Stimulated activated CD4-positive, alpha-beta T cell treated with anti-CD3 and anti-CD28 coated beads, Interleukin-12 subunit alpha, Interleukin-12 subunit beta, amount 100 ng/mL, for 24 hours (primary cell): ENCODE measurements at places on chromosomes 2 and 18.

GRCh38 chr2:215355801-215356200 lies 43.9 kb downstream of the ATIC start:
- no peak for DNase-seq

GRCh38 chr2:207823865-207824264 lies 54.2 kb upstream of the FZD5 start:
- DNase-seq: no peak

- DNase-seq: no peak
Observed at GRCh38 chr2:86078774-86079545, 26.7 kb downstream of the POLR1A start.

DNA sequence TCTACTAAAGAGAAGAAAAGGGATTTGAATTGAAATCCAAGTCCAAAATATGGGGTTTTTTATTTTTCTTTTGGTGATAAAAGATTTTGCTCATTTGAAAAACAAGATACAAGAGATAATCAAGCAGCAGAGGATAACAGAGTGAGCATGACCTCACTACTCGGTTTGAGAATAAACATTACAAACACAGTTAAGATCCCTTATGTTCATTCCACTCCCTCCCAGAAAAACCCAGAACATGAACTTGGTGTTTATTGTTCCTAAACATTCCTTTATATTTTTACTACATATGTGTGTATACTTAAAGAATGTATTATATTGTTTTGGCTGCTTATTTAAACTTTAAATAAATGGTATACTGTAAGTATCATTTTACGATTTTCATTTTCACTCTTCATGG lies 146.6 kb upstream of the CHAC2 start:
- no peak for DNase-seq

DNA sequence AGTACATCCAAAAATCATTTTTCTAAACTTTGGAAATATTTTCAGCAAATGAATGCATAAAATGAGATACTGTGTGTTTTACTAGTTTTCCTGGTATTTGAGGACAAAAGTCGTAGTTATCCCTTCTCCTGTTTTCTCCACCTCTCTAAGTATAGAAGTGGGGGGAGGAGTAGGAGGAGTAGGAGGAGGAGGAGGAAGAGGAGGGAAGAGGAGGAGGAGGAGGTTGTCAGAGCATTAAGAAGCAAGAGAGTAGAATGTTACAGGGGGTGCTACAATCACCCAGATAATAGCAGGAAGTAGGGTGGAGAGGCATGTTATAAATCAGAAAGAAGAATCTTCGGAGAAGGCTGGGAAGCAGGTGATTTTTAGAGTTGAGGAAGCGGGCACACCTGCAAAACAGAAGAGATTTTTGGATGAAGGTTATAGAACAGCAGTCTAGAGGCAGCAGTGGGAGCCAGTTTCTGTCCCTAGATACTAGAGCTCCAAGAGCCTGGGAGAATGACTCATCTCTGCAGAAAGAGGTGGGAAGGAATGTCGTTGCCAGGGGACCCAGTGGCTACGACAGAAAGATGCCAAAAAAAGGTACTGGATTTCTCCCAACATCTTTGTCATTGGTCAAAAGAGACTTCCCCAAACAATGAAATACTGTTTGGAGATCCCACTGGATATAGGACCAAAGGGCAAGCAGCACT lies 44.2 kb upstream of the AQP4 start:
- no peak for DNase-seq

- no peak for DNase-seq
Observed at GRCh38 chr2:152354909-152355308, 19.9 kb downstream of the FMNL2 start.

DNA sequence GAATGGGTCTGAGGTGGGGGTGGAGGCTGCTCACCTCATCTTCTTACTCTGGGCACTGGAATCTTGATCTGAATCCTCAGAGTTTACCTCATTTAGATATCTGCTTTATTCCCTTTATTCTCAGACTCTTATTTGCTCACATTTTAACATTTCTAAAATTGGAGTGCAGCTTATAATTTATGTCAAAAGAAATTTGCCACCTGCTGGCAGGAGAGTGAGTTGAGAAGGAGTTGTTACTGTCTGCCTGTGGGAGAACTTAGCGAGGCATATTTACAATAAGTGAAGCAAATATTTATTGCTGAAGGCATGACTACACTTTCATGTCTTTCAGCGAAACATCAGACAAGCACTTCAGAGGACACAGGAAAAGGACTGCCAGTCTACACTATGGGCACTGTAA lies 16.4 kb upstream of the KIAA2012 start:
- no peak for DNase-seq

DNA sequence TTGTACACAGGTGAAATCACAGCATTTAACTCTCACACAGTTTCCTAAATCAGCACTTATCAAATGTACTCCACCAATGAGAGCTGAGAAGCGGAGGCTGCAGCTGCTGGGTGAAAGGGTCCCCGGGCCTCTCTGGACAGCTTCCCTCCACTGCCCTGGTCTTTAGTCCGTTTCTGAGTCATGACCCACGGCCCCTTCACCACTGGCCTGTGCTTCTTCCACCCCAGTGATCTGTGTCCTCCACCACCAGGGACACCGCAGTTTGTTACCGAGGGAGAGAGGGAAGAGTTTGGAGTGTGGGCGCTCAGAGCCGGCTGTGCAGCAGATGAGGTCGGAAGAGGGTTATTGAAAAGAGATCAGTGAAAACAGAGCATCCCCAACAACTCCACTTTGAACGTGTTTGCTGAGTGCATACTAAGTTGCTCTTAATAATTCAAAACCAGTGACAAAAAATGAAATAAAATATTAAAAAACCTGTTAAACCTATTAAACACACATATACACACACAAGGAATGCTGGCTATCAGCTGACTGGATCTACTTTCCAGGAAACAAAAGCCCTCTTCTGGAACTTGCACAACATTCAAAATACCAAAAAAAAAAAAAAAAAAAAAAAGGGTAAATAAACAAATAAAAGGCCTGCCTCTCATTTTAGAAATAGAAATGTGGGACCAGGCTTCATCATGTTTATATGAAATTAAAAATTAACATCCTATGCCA lies 54.1 kb downstream of the PXDN start:
- no peak for DNase-seq

DNA sequence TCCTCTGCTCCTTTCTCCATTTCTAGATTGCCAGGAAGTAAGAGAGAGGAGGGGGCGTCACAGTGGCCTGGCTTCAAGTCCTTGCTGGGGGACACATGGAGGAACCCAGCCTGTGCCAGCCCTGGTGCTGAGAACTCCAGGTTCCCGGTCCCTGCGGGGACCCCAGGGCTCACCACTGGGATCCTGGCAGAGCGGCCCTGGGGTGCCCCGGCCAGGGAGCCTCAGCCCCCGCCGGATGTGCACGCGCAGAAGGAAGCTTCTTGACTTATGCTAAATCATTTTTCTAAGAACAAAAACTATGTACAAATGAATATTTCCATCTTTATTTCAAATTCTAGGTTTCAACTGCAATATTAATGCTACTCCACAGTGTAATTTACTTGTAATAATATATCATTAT lies 82.6 kb upstream of the SP3 start:
- DNase-seq: no peak

GRCh38 chr2:118832071-118832790 lies 15.2 kb downstream of the EN1 start:
- DNase-seq: no peak

DNA sequence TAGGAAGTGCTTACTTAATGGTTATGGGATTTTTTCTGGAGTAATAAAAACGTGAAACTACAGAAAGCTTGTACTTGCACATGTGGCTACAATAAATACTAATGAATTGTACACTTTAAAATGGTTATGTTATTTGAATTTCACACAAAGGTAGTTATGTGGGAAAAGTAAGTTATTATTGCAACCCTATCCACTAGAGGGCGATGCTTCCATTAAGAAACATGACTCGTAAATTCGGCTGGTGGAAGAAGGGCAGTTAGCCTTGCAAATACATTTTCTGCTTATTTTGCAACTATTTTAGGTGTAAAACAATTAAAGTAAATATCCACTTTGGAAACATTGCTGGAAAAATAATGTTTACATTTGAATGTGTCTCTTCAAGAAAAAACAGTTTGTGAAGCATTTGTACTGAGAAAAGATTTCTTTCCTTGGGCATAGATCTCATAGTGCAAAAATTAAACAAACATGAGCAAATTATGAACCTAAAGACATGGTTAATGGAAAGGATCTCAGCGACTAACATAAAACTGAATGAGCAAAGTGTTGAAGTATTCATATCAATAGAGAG lies 68.1 kb upstream of the CSRNP3 start:
- no peak for DNase-seq

- no peak for DNase-seq
Observed at GRCh38 chr2:9241233-9241632, 34.6 kb downstream of the ASAP2 start.

DNA sequence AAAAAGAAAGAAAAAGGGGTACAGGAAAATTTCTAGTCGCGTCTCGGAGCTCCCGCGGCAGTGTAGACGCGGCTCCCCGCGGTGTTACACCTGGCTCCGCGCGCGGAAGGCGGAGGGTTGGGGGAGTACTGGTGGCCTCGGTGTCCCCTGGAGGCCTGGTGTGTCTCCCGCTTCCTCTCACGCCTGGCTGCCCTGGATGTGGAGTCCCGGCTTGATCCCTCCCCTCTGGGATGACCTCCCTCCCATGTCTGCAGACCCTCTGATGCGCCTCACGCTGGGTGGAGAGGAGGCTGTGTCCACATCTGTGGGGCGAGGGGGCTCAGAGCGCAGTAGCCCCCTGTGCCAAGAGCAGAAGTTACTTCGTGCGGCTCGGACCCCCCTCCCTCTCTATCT lies 1.2 kb downstream of the KIF5C start:
- no peak for DNase-seq

GRCh38 chr2:181810823-181811695 lies 80.5 kb upstream of the ITPRID2 start:
- no peak for DNase-seq

- DNase-seq: no peak
Observed at GRCh38 chr2:74530239-74531187, 780 bp downstream of the HTRA2 start.

DNA sequence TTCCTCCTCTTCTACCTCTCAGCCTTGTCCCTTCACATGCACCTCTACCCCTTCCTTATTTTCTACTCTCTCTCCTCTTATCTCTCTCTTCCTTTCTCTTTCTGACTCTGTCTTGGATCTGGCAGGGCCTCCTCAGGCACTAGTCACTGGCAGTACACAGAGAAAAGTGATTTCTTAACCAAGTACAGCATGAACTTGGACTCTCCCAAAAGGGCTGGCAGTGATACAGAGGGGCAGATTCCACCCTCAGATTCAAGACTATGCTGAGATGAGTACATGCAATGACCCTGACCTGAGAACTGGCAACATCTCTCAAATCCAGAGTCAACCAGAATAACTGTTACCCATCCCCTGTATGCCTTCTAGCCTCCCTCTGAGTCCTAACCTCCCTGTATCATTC lies 4.3 kb downstream of the AOX1 start:
- no peak for DNase-seq

DNA sequence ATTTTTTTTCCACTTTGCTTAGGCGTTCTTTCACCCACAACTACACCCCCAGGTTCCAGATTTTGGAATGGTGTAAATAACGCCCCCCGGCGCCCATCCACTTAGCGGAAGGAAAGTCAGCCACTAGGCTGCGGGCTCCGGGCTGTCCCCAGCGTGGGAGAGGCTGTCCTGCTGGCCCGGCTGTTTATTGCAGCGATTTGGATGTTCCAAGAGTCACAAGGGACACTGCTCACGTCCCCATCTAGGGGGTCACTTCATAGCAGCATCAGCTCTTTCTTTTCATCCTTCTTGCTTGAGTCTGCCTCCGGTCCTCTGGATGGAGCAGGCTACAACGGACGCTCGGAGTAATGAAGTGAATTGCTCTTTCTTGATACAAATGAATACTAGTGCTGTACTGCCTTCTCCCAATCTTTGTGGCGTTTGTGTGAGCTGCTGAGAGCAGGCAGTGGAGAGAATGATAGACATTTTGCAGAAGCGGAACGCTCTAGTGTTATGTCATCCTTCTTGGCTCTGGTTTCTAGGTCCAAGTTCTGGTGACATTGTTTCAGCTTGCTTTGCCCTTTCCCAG lies 50.7 kb upstream of the PAIP2B start:
- DNase-seq: peak; percentile 12

GRCh38 chr18:34691614-34692013 lies 18.5 kb upstream of the DTNA start:
- no peak for DNase-seq

DNA sequence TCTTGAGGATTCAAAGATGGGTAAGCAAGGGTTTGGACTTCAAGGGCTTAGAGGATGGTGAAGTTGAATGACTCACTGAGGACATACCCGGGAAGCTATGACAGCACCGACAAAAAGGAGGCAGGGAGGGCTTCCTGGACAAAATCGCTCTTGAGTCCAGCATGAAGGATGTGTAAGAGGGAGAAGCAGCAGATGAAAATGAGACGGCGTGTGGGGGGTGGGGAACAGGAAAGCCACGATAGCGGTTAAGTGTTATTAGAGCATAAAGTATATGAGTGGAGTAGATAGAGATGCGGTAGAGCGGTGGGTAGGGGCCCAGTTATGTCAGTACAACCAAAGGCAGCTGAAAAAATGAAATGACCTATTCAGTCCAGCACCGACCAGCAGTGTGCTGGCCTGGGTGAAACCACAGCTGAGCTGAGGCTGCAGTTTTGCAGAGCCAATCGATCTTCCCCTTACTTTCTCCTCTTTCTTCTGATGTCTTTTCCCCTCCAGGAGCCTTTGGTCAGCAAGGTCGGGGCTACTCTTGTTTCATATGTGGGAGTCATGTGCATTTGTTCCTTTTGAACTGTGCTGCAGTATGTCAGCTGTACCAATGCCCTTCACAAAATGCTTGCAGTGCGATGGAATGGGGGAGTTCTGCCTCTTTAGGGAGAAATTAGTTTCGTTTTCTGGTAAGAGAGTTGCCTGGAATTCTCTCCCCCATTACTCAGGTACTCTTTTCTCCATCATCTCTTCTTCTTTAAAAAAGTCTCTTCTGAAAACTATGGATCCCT lies 2.0 kb upstream of the THUMPD2 start:
- no peak for DNase-seq

DNA sequence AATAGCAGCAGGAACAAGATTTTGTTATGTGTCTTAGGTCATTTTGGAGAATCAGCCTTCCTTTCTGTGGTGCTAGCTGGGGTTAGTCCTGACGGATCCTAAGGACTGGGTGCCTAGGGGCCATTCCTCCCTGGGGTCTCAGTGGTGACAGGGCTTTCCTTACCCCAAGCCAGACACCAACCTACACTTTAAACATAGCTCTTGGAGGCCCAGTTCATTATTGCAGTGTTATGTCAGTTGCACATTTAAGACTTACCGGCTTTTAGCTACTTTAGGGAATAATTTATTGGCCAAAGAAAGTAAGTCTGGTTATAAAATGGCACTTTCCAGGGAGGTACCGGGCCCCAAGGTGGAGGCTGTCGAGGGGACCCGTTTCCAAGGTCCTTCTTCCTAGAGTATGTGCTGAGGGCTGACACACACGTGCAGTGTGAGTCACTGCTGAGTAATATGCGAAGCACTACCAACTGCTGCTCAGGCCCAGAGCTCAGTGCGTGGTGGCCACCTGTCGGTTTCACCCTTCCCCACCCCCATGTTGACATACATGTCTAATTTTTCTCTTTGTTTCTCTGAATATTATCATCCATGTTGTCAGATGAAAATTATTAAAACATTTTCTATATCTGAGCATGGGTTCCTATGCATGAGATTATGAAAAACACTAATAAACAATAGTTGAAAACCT lies 37.0 kb upstream of the GRHL1 start:
- peak; percentile 42 for DNase-seq
